Calu3 (cell line): ENCODE measurements at places on chromosomes 3 and 15.

DNA sequence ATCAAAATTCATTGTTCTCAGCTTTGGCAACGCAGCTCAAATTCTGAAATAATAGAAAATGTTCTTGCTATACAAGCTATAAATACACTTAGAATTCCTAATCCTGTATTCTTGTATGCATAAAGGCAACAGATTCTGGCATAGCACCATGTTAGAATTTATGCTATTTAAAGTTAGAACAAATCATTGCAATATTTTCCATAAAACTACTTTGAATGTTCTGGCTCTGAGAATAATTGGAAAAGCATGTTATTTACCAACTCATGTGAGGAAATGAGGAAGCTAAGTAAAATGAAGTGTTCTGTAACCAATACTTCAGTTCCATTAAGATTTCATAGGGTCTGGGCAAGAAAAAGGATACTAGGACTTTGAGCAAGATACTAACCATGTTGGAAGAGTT is 888.9 kb downstream of the SQOR start:
- DNase-seq: no peak

DNA sequence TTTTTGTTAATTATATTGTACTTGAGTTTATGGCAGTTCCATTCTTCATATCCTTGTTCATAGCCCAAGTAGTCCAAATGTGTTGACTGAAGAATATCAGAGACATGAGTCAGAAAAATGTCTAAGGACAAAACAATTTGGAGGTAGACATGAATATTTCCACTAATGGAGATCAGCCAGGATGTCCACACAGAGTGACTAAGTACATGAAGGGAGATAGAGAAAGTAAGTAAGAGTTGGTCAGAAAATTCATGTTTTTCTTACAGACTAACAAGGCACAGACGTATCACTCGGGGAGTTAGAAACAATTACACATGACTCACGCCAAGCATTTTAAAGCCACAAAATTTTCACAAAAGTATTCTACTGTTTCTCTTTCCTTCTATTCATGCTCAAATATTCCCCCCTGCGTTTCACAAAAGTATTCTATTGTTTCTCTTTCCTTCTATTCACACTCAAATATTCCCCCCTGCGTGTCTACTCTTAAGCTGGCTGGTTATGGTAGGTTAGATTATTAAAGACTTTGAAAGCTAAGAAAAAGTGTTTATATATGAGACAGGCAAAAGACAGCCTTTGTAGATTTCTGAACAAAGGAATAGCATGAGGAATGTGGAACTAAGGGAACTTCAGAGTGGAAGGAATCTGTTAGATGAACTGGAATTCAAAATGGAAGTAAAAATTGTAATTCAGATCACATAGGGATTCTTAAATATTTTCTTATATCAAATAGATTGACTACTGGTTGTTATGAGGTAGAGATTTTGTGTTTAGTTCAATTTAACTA is 648.7 kb upstream of the CCDC54 start:
- DNase-seq: peak; percentile 28

DNA sequence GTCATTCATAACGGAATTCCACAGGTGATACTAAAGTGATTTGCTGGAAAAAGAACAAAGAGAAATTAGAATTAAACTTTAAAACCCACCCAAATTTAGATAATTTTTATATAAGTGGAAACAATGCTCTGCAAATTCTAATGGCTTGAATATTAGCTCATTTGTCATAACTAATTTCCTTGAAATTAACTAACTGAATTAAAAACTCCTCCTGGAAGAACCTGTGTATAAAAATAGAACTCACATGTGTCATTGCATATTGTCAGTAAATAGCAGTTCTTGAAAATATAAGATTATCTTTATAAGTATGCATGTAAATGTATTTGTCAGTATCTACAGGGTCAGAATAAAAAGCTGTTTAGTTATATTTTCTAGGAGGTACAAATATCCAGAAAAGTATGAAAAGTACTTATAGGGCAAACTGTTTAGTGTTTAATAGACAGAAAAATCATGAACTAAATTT is 16.3 kb downstream of the ZIC1 start:
- no peak for DNase-seq

DNA sequence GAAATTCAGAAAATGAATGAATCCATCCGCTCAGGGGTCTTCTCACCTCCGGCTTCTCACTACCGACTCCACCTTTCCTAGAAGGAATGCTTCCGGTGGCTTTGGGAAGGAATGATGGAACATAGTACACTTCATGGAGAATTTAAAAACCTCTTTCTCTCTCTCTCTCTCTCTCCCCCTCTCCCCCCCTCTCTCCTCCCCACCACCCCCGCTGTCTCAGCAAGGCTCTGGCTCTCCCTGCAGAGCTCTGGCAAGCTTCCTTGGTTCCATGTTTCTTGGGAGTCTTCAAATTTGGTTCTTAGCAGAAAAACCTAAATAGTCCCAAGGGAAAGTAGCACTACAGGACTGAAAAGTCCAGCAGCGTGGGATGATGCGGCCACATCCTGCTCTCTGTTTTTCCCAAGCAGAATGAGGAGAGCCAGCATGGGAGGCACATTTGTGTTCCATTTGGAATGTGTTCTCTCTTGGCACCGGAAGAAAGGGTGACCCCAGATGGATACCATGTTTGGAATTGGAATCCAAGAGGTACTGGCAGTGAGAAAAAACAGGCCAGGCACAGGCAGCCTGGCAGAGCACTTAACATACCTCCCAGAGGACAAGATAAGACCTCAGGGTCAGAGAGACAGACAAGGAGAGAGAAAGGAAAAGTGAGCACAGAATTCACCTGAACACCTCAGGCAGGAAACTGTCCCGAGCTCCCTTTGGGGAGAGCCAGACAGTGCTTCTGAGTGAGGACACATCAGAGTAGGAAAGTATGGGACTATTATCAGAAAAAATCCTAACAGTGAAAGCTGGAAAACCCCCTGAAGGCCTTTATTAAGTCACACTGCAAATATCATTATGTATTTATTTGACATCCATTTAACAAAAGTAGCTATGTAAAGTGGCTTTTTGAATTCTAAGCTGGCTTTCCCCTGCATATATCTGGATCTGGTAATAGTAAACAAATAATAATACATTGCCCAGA is at the start of gene POPDC2:
Gene POPDC2 (minus strand): TSS at position 116 of the 967 bp plus-strand sequence. CDS start 166 bp downstream, outside the sequence.
- no peak for DNase-seq

DNA sequence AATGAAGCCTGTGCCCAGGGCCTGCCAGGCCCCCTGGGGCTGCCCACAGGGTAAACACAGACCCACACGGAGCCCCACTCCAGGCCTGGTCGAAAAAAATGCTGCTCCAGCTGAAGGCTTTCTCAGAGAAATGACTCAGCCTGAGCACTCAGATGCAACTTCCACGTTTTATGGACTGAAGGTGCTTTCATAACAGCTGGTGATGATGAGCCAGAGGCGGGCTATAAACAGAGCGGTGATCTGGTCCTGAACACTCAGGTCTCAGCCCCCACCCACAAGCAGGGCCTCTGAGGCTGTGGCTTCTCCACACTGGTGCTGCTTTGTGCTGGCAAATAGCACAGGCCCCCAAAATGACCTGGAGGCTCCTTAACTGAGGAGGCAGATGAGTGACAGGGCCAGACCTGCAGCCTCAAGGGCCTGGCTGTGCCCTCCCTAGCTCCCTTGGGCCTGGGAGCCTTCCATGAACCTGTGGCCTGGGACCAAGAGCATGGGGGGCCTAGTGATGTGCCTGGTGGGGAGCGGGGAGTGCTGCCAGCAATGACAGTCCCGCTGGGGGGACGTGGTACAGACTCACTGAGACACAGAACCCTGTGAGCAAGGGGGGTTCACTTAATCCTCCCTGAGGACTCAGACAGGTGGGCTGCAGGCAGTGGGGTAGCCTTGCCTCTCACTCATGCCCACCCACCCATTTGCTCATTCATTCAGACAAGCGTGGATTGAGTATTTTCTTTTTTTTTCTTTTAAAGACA is 23.0 kb upstream of the FURIN start:
- no peak for DNase-seq

GRCh38 chr15:65333856-65334255 is 29.4 kb downstream of the RNU5B-1 start:
- no peak for DNase-seq

GRCh38 chr3:107710851-107711250 is 188.1 kb downstream of the BBX start:
- DNase-seq: no peak

DNA sequence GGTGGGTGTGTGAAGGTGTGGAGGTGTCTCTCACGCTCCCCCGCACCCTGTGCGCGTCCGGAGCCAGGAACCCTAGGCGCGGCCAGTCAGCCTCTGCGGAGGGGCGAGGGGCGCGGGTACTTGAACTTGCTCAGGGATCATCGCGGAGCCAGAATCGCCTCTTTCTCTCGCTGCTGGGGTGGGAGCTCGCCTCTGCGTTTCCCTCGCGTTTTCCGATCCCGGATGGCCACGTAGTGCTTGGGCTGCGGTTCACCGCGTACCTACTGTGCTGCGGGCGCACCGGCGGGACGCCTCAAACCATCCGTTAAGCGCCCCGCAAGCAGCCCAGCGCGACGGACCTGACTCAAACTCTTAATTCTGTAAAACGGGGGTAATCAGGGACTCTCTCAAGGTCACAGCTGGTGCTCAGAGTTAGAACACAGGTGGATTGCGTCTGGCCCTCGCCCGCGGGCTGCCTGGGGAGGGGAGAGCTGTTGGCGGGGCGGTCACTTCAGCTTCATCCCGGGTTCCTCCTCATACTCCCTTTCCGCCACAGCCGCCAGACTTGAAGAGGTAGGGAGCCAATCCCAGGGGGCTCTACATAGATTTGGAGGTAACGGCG is 686 bp downstream of the MYRIP start:
- peak; percentile 6 for DNase-seq

DNA sequence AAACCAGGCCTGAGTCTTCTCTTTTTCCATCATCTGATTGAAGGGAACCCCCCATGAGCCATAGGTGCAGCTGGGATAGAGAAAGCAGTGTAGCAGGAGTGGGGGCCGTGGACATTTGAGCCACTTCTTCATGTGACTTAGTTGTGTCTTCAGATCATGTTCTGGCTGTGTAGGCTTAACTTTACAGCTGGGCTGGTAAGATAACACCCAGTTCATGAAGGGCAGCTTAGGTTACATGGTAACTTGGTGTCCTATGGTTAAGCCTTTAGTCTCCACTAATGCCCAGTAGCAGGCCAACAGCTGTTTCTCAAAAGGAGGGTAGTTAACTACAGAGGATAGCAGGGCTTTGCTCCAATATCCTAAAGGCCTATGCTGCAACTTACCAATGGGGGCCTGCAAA is 11.4 kb upstream of the SNRPN start:
- no peak for DNase-seq

- DNase-seq: no peak
Measured at GRCh38 chr3:45538641-45538986, 55.9 kb upstream of the LIMD1 start.

GRCh38 chr3:184836090-184836822 is 24.3 kb downstream of the VPS8 start:
- DNase-seq: no peak

GRCh38 chr3:13042127-13042701 is 31.0 kb downstream of the IQSEC1 start:
- DNase-seq: no peak

- no peak for DNase-seq
Measured at GRCh38 chr15:88126695-88127431, 129.7 kb downstream of the NTRK3 start.

- DNase-seq: no peak
Measured at GRCh38 chr3:173135059-173135458, 6.0 kb downstream of the SPATA16 start.

- DNase-seq: peak; percentile 38
Measured at GRCh38 chr3:158103887-158104327, 2.3 kb downstream of the SHOX2 start.

GRCh38 chr3:81339040-81339845 is 422.2 kb downstream of the GBE1 start:
- no peak for DNase-seq

GRCh38 chr3:55591888-55592287 is 104.8 kb upstream of the WNT5A start:
- DNase-seq: no peak

DNA sequence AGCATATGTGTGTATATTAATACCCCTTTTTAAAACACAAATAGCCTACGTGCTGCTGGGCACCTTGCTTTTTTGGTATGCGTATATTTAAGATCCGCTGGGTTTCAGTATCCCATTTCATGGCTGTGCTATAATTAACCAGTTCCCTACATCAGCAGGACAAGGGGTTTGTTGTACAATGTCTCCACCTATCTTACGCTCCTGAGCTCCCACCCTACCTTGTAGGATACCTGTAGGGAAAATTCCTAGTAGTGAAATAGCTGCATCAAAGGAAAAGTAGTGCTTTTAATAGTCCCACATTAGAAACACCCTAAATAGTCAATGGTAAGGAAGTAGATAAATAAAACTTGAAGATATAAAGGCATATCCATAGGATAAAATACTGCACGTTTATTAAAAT is 1.4 kb downstream of the MAP6D1 start:
- DNase-seq: no peak

- DNase-seq: no peak
Measured at GRCh38 chr3:176780766-176781165, 416.5 kb downstream of the TBL1XR1 start.

- DNase-seq: no peak
Measured at GRCh38 chr3:170205302-170205701, 16.9 kb upstream of the PRKCI start.

DNA sequence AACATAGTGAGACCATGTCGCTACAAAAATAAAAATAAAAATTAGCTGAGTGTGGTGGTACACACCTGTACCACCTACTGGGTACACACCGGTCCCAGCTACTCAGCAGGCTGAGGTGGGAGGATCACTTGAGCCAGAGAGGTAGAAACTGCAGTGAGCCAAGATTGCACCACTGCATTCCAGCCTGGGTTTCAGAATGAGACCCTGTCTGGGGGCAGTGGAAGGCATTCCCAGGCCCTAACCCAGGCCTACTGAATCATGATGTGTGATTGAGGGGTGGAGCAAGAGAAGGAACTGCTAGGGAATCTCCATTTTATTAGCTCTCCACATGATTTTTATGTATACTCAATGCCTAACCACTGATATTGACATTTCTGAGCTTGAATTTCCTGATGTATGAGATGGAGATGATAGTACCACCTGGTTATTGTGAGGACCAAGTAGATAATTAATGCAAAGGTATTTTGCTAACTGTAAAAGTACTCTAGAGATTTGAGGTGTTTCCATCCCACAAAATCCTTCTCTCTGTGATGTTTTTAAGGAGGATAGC is 169.5 kb upstream of the UMPS start:
- no peak for DNase-seq

GRCh38 chr3:195907684-195907933 is 742 bp downstream of the TNK2 start:
- no peak for DNase-seq

DNA sequence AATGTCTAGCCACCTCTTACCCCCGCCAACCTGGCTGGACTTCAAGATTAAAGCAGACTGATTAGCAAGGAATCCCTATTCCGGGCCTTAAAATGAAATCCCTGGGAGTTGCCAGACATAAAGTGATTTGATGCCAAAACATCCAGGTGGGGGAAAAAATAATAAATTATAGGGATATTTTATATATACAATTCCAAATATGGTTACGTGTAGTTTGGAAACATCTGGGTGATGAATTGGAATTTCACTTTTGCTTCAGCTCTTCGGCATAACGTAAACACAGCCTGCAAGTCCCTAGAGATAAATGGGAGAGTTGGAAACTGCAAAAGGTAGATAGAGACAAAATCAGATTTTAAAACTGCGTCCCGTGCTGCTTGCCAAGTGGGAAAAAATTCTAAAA is 545.5 kb upstream of the MDFIC2 start:
- DNase-seq: no peak

- no peak for DNase-seq
Measured at GRCh38 chr3:33231756-33232465, 13.3 kb upstream of the SUSD5 start.

- no peak for DNase-seq
Measured at GRCh38 chr3:126811530-126811929, 107.5 kb downstream of the CHCHD6 start.
